ENCODE measurements at places on chromosomes 6 and 20.

DNA sequence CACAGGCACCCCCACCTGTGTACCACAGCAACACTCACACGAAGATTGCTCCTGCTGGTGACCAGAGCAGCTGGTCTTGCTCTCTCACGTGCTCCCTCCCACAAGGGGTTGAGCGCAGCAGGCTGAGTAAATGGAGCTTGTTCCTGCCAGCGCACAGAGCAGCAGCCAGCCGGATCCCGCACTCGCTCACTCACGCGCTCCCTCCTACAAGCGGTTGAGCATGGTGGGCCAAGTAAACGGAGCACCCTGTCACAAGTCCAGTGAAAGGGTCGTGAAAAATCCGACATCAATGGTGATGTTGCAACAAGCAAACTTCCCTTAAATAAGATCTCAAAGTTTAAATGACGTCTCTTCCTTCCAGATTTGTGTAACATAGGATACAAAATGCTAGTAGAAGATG is 313.7 kb downstream of the FOXC1 start:
- no peak for DNase-seq

DNA sequence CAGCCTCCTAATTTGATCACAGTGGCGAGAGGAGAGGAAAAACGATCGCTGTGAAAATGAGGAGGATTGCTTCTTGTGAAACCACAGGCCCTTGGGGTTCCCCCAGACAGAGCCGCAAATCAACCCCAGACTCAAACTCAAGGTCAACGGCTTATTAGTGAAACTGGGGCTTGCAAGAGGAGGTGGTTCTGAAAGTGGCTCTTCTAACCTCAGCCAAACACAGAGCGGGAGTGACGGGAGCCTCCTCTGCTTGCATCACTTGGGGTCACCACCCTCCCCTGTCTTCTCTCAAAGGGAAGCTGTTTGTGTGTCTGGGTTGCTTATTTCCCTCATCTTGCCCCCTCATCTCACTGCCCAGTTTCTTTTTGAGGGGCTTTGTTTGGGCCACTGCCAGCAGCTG is 28.7 kb downstream of the SAYSD1 start:
- DNase-seq, result no peak

GRCh38 chr20:5146871-5147592 is 20.2 kb downstream of the CDS2 start:
- DNase-seq, result no peak

GRCh38 chr6:142685852-142686506 is 259.0 kb downstream of the HIVEP2 start:
- no peak for DNase-seq

DNA sequence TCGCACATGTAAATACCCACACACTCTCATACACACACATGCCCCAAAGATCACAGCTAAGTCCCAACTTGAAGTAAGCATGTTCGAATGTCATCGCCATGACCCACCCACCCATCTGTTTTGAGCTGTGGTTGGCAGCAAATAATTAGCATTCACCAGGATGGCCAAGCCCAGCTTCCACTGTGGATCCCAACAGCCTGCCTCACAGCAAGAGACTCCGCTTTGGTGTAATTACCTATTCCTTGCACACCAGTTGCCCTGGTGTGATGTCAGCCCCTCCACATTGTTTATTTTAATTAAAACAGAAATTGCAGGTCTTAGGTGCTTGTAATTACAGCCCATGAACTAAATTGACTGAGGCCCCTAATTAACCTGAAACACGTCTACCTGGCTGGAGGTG is 81.1 kb downstream of the MAFB start:
- no peak for DNase-seq

Measured in activated CD8-positive, alpha-beta memory T cell treated with anti-CD3 and anti-CD28 coated beads, Interleukin-2, amount 50 U/mL, for 4 hours (primary cell).